8988T (cell line): ENCODE measurements at places on chromosomes 5 and 9.

DNA sequence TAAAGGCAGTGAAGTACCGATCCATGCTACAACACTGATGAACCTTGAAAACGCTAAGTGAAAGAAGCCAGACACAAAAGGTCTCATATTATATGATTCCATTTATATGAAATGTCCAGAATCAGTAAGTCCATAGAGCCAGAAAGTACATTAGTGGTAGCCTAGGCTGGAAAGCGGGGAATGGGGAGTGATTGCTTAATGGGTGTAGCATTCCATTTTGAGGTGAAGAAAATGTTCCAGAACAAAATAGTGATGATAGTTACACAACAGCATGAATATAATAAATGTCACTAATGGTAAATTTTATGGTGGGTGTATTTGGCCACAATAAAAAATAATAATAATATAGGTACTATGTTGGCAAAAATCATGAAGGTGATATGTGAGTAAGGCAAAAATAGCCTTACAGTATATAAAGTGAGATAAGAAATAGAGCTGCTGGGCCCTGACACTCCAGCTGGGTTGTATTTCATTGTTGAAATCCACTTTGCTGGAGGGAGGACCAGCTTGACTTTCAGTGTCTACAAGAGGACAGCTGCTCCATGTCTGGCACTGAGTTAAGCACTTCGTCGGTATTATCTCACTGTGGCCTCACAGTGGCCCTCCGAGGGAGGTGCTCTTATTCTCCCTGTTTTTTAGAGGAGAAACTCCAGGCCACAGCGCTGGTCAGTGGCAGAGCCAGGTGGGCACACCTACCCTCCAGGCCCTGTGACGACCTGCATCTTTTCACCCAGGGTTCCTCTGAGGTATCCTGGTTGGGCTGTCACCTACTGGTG is 22.4 kb upstream of the ANGPTL2 start:
- no peak for DNase-seq

DNA sequence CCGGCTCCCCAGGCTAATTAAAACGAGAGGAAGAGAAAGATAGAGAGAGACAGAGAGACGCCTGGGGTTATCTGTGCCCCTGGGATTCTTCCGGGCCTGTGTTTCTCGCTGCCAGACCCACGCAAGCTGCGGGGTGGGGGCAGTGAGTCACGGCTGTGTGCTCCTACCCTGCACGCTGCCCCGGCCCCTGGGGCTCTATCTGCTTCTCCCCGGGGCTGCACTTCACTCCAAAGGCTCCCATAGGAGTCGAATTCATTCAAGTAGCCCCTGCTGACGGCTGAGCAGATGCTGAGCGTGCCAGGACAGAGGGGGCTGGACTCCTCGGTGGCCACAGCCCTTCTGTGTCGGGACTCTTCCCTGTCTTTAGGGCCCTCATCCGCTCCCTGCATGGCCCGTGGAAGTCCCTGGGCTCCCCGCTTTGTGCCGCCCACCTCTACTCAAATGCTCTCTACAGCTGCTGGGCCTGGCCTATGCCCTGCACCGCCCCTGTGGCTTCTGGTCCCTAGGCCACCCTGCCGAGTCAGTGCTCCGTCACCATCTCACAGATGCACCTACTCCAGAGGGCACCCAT is 22.8 kb downstream of the SARDH start:
- DNase-seq, result no peak

DNA sequence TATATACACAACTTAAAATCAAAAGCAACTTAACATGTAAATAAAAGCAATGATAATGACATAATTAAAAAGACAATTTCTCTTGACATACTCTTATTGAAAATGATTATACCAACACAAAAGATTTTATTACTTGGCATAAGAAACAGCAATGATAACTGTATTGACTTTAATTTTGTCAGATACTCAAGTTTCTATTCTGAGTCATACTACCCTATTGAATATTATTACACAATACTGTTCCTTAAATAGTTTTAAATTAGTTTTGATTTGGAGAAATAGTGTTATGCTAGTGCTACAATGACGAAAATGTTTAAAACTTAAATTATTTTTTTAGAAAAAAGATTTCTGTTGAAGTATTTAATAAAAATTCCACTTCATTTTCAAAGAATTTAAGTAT is 1319.3 kb upstream of the C9orf72 start:
- DNase-seq, result no peak

DNA sequence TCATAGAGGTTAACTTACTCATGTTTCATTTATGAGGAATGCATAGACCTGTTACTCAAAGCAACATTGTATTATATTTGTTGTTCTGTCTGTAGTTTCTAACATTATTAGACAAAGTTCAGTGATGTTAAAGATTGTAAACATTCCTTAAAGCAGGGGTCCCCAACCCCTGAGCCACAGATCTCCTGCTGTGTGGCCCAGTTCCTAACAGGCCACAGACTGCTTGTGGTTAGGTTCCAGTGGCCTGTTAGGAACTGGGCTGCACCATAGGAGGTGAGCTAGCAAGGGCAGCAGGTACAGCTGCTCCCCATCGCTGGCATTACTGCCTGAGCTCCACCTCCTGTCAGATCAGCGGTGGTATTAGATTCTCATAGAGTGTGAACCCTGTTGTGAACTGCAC is 181.1 kb downstream of the KDM4C start:
- DNase-seq, result no peak

GRCh38 chr9:5043381-5043780 is 58.3 kb downstream of the JAK2 start:
- no peak for DNase-seq

- DNase-seq, result no peak
Observed at GRCh38 chr5:147731431-147732290, 50.9 kb downstream of the JAKMIP2 start.

DNA sequence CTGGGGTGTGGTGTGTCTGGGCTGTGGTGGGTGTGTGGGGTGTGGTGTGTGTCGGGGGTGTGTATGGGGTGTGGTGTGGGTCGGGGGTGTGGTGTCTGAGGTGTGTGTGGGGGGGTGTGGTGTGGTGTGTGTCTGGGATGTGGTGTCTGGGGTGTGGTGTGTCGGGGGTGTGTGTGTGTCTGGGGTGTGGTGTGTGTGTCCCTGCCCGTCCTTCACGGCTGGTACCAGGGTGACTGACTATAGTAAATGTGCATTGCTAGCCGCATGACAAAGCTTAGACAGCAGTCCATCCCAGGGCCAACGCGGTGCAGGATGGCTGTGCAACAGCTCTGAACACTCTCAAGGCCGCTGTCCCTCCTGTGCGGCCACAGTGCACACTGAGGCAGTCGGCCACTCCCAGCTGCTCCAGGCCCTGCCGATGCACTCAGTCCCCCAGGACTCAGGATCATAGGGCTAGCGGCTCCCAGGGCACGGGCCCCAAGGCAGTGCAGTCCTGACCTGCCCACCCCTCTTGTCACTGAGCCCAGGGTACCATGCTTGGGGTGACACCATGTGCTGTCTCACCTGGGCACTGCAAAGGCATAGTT is 54.0 kb downstream of the SECISBP2 start:
- DNase-seq, result no peak

DNA sequence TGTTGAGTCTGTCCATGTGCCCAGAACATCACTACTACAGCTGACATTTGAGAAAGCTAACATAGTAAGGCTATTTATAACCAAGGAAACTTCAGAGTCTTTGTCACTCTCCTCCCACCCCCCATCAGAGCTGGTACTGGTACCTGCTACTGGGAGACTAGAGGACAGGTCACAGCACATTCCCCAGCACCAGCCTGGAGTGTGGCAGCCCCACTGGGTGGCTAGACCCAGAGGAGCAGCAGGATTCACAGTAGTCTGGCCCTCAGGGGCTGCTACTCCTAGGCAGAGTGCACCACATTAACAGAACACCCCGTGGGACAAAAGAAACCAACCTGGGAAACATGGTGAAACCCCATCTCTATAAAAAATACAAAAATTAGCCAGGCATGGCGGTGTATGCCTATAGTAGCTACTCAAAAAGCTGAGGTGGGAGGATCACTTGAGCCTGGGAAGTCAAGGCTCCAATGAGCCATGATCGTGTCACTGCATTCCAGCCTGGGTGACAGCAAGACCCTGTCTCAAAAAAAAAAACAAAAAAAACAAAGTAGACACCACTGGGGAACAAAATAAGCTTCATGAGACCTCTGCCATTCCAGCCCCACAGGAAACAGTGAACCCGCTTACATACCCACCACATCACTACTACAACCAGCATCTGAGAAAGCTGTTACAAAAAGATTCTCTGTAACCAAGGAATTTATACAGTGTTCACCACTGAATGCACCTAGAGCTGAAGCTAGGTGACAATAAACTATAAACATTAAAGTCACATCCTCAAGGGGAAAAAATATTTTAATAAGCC is 26.3 kb upstream of the PTGER4 start:
- no peak for DNase-seq

GRCh38 chr5:161660806-161661205 is 24.7 kb upstream of the GABRA6 start:
- DNase-seq, result no peak

DNA sequence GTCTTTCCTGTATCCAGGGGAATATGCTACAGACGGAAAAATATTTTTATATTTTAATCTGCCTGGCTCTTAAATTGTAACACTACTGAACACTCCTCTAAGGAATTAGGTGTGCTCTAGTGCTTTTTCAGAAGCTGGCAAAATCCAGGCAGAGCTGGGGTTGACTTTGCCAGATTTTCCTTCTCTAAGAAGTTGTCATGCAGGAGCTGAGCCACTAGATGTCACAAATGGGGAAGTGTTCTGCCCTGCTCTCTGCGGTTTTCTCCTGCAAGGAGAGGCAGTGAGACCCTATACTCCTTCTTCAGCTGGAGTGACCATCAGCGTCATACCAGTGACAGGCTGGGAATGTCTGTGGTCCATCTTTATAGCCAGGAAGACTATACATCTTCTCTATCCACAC is 112.5 kb downstream of the HAPLN1 start:
- DNase-seq, result peak; percentile 15

GRCh38 chr5:181198905-181199519 is 6.0 kb downstream of the TRIM7 start:
- DNase-seq, result no peak
